ENCODE measurements at places on chromosomes 1 and 21.

GRCh38 chr1:66732407-66733166 lies 19.7 kb upstream of the DYNLT5 start:
- no peak for DNase-seq

GRCh38 chr21:32807717-32808380 lies 36.3 kb upstream of the PAXBP1 start:
- DNase-seq = no peak

DNA sequence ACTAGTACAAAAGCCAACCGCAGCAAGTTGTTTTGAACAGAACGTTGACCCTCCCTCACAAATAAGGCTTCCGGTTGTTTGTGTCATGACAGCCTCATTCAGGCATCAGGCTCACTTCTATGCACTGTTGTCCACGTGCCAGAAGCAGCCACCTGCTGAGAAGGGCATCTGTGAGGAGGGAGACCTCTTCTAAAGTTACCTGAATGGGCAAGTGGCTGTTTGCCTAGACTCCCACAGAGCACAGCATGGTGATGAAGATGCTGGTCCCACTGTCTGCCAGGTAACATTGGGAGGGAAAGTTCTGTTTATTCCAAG lies 176.1 kb downstream of the CLIC6 start:
- no peak for DNase-seq

GRCh38 chr1:24085546-24085945 lies 26.4 kb downstream of the MYOM3 start:
- no peak for DNase-seq

DNA sequence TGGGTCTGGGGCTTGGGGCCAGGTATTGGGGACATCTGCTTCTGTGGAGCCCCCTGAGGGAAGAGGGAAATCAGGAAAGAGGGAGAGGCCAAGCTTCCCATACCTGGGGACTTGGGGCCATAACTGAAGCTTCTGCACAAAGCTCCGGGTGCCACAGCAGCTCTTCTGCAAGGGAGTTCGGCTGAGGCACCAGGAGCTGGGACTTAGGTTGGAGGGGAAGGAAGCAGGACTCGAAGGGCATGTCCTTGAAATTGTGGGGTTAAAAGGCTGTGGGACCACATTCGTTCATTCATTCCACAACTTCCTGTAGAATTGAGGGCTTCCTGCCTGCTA lies 1.7 kb upstream of the EPS8L3 start:
- DNase-seq = no peak

DNA sequence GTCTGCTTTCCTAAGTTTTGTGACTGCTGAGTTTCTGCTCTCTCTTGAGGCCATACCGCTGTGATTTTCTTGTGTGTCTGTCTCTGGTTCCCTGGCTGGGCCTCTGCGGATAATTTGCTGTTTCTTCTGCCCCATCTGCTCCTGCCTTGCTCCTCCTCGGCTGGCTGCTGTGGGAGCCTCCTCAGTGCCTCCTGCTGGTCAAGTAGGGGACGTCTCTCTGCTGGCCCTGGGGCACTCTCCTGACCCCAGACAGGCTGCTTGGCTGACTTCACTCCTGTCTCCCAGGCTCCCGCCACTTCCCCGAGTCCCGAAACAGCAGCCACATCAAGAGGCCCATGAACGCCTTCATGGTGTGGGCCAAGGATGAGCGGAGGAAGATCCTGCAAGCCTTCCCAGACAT lies 28.5 kb downstream of the ETNK2 start:
- no peak for DNase-seq

GRCh38 chr1:161244888-161245287 lies 6.9 kb upstream of the NR1I3 start:
- DNase-seq = no peak

DNA sequence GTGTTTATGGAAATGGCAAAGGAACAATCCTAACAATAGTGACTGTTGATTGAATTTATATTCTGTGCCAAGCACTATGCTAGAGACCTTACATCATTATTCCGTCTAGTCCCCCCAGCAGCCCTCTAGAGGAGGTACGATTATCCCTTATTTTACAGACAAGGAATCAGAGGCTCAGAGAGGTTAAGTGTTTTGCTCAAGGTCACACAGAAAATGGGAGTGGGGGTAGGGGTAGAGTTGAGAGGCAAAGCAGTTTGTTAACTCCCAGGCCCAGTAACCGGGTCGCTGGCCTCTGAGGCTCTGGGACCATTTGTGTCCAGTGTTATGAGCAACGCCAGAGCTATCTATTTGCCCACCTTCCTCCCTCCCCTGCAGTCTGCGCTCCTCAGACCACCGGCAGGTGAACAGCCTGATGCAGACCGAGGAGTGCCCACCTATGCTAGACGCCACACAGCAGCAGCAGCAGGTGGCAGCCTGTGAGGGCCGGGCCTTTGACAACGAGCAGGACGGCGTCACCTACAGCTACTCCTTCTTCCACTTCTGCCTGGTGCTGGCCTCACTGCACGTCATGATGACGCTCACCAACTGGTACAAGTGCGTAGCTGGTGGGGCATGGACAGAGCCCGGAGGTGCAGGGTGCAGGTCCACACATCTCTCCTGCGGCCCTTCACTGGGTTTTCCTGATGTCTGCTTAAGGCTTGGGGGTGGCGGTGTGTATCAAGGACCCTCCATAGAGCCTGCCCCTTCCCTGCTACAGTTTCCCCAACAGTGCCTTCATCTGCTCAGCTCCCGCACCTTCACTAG lies 19.8 kb downstream of the SERINC2 start:
- DNase-seq = no peak
